ENCODE measurements at places on chromosomes 4 and X.

- DNase-seq: no peak
These were observed 241.4 kb downstream of the GRIA3 start for GRCh38 chrX:123425471-123425870.

DNA sequence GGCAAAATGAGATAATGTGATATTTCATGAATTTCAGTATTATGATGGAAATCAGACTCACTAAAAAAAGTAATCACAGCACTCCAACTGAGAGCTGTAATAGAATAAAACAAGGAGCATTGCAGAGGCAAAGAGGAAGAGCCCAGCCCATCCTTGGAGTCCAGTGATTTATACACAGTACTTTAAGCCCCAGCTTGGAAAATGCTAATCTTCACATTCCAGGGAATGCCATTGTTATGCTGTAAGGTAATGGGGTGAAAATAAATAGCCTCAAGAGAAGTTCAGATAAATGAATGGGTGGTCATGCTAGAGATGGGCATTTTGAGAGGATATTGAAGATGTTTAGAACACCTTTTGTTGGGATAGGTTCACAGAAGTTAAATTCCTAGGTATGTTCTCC is 190.3 kb upstream of the TAPT1 start:
- DNase-seq: no peak

- no peak for DNase-seq
These were observed 132.8 kb downstream of the ARHGEF9 start for GRCh38 chrX:63652086-63652765.

- DNase-seq: no peak
These were observed 100.3 kb downstream of the SORBS2 start for GRCh38 chr4:185711726-185712125.

DNA sequence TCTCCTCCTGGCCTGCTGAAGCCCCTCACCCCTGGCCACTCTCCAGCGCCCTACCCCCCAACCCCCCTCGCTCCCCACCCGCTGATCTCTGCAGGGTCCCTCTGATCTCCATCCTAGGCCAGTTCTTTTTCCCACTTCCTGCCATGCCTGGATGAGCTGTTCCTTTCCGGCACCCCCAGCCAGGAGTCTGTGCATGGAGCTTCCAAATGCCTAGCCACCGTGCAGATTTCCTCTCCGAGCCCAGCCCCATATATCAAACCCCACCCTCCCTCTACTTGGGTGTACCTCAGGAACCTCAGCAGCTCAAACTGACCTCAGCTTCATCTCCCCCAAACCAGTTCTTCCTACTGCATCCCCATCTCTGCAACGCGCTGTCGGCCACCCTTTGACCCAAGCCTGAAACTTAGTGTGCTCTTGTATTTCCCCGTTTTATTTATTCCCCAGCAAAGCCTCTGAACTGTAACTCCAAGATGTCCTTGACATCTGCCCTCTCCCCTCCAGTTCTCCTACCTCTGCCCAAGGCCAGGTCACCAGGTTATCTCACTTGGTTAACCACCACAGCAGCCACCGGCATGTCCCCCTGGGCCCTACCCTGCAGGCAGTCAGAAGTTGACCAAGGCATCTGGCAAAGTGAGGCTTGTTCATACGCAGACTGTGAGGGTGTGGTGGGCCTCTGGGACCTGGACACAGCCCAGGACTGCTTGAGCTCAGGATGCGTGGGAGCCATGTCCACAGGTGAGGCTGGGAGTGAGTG is 194.9 kb upstream of the PSAPL1 start:
- no peak for DNase-seq

DNA sequence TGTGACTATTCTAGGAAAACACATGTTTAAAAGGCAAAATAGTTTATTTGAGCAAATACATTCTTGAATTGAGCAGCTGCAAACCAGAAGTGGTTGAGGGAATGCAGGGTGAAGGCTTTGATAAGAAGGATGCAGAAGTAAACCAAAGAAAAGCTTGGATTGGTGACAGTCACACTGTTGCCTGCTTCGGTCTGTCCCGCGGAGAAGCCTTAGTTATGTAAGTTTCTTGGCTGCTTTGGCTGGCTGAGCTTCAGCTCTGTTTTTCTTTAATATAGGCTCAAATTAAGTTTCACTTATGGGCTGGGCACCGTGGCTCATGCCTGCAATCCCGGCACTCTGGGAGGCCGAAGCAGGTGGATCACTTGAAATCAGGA is 67.6 kb downstream of the FAM53A start:
- no peak for DNase-seq

GRCh38 chr4:45741897-45742296 is 382.0 kb downstream of the GABRG1 start:
- DNase-seq: no peak

DNA sequence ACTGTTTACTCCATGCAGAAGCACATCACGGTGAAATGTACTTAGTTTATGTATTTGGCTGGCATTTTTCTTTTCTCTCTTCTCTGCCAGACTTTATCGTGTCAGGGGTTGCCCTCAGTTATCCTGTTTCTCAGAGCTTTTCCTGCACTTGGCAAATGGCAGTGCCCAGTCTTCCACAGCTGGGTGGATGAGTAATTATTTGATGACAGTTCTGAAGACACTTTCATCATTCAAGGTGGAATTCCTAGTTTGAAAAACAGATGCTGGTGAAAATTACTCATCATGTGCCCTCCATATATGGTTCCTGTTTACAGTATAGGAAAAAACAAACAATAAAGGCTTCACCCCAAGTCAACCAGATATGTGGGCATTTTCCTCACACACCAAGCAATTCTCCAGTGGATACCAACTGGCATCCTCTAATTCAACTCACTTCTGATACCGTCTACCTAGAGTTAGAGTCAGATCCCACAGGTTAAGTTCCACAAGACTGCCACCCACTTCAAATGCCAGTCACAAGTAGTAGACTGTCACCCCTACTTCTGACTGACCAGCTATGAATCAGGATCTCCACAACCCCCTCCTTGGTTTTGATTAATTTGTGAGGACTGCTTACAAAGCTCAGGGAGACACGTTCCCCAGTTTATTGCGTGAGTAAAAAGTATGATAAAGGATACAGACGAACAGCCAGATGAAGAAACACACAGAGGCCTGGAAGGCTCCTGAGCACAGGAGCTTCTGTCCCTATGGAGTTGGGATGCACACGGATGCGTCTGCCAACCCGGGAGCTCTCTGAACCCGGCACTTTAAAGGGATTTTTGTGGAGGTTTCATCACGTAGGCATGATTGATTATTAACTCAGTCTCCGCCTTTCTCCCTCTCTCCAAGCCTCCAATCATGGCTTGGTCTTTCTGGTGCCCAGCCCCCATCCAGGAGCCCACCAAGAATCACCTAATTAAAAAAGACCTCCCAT is 72.9 kb downstream of the CLDN34 start:
- DNase-seq: no peak

DNA sequence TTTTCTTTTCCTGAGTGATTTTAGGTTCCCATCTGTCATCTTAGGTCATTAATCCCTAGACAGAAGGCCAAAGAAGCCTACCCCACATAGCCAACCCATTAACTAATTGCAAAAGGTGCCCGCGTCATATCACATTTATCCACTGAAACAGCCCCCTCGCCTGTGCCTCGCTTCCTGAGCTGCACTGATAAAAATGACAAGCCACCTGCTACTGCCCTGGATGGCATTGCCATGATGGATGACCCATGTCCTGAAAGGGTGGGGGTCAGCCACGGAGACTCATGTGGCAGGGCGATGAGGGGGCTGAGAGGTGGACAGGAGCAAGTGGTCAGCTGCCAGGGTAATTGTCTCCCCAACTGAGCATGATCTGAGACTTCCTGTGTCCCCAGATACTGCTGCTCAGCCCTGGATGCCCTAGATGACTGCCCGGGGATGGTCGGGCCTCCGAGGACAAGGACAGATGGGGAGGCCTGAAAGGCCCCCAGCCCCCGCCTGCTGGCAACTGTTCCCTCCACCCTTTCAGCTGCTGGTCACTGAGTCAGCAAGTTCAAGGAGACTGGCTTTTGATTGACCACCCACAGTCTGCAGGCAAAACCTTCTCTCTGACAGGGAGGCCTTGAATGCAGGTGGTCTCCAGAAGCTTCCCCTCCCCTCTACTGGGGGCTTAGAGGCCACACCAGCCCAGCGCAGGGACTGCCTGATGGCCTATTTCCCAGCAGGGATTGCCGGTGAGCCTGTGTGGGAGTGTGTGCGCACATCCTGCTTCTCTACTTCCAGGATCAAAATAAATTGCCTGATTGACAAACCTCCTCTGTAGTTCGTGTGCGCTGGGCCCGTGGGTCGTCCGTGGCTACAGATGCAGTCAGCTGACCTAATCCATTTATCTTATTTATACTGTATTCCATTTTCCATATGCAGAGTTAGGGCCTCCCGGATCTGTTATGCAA is 496.3 kb downstream of the BCOR start:
- DNase-seq: no peak

- DNase-seq: no peak
These were observed 64.3 kb downstream of the TASL start for GRCh38 chrX:30513284-30513683.

GRCh38 chr4:56307423-56307822 is 79.9 kb downstream of the AASDH start:
- DNase-seq: no peak

DNA sequence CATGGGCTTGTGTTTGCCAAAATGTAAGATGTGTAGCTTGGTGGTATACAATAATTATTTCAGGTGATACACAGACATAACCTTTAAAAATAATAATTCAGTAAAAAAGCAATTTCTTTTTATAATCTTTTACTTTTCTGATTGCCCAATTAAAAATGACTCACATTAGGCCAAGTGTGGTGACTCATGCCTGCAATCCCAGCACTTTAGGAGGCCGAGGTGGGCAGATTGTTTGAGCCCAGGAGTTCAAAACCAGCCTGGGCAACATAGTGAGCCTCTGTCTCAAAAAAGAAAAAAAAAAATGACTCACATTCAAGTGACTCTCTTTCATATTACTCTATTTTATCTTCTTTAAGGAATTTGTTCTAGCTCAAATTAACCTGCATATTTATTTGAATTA is 449.4 kb upstream of the HTR2C start:
- no peak for DNase-seq

DNA sequence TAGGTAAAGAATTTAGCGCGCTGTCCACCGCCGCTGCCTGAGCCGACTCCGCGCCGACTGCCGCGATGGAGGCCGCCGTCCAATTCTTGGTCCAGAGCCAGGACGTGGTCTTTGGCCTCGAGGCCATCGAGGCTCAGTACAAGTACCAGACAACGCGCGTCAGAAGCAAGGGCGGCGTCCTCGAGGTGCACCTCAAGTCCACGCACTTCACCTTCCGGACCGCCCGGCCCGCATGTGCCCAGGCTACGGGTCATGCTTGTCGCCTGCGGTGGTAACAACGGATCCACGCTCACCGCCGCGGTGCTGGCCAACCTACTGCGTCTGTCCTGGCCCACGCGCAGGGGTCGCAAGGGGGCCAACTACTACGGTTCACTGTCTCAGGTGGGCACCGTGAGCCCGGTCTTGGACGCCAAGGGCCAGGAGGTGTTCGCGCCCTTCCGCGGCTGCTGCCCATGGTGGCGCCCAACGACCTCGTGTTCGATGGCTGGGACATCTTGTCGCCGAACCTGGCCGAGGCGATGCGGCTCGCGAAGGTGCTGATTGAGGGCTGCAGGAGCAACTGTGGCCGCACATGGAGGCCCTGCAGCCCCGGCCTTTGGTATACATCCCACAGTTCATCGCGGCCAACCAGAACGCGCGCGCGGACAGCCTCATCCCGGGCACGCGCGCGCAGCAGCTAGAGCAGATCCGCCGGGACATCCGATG is 128.0 kb downstream of the ANAPC4 start:
- no peak for DNase-seq

- no peak for DNase-seq
These were observed 25.6 kb downstream of the SPACA5B start for GRCh38 chrX:48156014-48156413.

- DNase-seq: no peak
These were observed 235.2 kb upstream of the ANKRD50 start for GRCh38 chr4:124947622-124948265.

DNA sequence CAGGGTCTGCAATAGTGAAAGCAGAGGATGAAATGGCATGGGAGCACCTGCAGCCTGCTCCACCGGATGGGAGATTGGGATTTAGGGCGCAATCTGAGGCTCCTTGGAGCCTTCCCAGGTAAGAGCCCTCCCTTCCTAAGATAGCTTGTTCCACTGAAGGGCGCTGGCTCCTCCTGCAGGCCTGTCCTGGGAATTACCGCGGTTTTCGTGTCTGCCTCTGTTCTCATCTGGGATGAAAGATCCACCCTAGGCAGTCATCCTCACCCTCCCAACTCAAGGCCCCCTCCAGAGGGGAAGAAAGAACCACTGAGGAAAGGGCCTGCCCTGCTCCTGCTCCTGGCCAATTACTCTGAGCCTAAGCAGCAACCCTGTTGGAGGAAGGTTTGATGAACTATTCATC is 547.5 kb downstream of the SMARCA1 start:
- DNase-seq: no peak

- no peak for DNase-seq
These were observed 255.7 kb upstream of the AR start for GRCh38 chrX:67288156-67288555.

DNA sequence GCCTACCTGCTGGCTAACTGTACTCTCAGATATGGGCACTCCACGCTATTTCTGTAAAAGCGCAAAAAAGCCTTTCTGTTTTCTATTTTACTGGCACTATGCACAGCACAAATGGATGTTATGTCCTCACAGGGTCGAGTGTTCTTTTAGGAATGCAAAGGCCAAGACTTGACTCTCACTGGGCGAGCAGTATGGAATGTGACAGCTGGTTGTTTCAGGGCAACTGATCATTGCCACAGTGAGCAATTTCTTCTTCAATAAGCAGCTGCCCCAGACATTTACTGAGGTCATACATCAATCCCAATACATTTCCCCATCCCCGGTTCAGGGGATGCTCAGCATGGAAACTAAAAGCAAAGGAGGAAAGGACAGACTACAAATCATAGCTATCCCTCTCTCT is 58.2 kb downstream of the PDE5A start:
- no peak for DNase-seq

DNA sequence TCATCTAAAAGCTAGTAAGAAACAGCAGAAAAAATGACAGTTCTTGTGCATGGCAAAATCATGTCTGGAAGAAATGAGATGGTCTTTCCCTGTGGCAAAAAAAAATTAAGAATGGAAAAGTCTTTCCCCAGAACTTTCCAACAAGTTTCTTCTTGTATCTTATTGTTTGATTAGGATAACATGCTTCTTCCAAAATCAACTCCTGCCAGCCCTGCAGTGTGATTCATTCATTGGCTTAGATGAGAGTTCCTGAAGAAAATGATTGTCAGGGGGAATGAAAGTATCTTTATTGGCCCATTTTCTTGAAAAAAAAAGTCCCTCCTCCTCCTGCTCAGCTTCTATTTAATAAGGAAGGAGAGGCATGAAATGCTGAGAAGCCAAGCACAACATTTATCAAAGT is 407.7 kb downstream of the ARAP2 start:
- DNase-seq: no peak

- no peak for DNase-seq
These were observed 86.1 kb upstream of the NPY2R start for GRCh38 chr4:155122382-155122781.
